ENCODE measurements at places on chromosomes 5 and 9. TPM values are rescaled to one million over a fixed set of nuclear protein-coding genes. Genes with fewer than 3 reads are reported as not detected.

GRCh38 chr5:168314735-168315411, 23.4 kb downstream of the WWC1 start:
- no peak for DNase-seq

GRCh38 chr5:465591-466403, 22.8 kb downstream of the EXOC3 start:
- no peak for DNase-seq

DNA sequence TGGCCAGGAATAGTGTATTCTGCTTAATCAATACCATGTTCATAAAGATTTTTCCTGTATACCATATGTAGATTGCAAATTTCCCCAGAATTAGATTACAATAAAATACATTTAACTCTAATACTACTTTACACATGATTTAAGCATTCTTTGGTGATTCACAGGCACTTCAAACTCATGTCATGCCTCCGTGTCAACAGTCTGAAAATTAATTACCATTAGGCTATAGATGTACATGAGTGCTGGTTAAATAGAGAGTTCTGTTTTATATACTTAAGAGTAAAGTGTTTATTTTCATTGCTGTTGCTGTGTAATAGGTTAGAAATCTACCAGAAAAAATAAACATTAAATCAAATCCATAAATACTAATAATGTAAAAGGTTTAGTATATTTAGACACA, 159.8 kb downstream of the ZSWIM6 start:
- no peak for DNase-seq

The SEMA5A gene
- polyA plus RNA-seq, result 40.9 TPM

DNA sequence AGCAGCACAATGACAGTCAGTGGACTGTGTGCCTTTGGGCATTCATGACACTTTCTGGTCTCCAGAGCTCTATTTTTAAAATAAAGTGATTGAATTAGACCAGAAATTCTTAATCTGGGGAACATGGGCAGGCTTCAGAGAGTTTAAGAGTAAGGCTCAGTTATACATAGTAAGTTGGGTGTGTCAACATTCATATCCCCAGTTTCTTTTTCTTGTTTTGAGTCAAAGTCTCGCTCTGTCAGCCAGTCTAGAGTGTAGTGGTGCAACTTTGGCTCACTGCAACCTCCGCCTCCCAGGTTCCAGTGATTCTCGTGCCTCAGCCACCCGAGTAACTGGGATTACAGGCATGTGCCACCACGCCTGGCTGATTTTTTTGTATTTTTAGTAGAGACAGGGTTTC, 13.7 kb upstream of the KIF4B start:
- no peak for DNase-seq

The NMUR2 gene
- polyA plus RNA-seq, result 0.13 TPM

DNA sequence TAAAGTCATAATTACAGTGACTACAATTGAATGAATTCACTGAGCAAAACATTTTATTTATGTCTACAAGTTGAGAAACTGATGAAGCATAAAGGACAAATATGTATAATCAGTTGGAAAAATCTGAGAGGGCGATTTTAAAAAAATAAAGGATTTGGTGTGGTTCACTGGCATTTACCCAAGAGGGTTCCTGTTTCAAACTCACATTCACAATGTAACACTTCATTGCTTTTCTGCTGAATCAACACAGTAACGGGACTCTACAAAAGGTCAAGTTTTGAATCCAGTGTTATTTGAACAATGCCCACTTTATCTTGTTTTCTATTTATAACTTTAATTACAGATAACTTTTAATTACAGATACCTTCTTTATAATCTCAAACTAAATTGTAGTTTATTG, 138.6 kb downstream of the NUDT12 start:
- no peak for DNase-seq

GRCh38 chr5:66655395-66656324, 59.5 kb downstream of the MAST4 start:
- no peak for DNase-seq

DNA sequence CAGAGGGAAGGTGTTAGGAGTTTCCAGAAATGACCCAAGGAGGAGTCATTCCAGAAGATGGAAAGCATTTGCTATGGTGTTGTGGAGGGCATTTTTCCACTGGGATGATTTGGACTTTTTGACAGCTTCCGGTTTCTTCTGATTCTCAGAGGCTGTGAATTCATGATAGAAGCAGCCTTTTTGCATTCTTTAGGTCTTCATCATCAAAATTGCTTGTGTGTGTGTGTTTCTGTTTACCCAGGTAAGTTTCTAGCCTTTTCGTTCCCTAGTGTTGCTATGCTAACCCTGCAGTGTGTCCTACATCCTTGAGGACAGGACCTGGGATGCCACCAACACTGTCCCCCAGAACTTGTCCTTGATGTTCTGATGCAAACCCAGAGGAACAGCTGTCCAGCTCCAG, 19.6 kb downstream of the IRX1 start:
- DNase-seq, result no peak

The GPR21 gene
- not detected for polyA plus RNA-seq

The CCDC192 gene
- 0.95 TPM for polyA plus RNA-seq

The EIF4E1B gene
- polyA plus RNA-seq, result not detected

DNA sequence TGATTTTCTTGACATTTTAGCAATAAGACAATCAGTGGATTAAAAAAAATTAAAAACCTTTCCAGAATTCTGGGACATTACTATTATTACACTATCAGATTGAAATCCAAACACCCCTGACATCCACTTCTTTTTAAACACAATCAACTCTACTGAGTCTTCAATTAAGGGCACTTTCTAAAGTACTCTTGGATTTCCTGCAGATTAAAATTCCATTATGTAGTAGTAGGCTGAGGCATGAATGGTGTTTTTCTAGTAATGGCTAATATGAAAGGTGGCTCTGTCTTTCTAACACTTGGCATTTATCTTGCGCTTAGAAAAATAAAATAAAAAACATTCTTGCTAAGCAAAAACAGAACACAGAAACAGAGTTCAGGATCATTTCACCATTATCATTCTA, 107.8 kb downstream of the OXCT1 start:
- DNase-seq, result no peak

The LEAP2 gene
- 3.5 TPM for polyA plus RNA-seq

GRCh38 chr9:122056484-122056883, 36.6 kb downstream of the TTLL11 start:
- DNase-seq, result peak; percentile 27

Data from right renal cortex interstitium (tissue), 3 donors.